Putamen (tissue), 1 donor: ENCODE measurements at places on chromosomes 13 and 19.

DNA sequence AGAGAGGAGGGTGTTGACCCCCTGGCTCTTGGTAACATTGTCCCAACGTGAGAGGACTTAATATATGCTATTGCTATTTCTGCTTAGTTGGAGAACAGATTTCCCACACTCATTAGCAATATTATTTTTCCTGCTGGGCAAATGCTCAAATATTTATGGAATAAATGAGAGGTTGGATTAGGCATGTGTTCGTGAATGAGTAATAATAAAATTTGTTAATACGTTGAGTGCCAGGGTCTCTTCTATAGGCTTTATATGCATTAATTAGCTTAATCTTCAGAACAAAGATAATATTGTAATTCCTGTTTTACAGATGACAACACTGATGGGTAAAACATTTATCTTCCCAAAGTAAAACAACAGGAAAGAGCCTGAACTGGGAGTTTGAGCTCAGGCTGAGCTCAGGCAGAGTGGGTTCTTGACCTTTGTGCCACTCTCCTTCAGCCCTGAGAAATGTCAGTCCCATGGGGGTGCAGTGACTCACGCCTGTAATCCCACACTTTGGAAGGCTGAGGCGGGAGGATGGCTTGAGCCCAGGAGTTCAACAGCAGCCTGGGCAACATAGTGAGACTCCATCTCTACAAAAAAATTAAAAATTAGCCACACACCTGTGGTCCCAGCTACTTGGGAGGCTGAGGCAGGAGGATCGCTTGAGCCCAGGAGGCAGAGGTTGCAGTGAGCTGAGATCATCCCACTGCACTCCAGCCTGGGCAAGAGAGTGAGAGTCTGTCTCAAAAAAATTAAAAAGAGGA is 1.2 kb downstream of the ZNF233 start:
- DNase-seq: no peak

DNA sequence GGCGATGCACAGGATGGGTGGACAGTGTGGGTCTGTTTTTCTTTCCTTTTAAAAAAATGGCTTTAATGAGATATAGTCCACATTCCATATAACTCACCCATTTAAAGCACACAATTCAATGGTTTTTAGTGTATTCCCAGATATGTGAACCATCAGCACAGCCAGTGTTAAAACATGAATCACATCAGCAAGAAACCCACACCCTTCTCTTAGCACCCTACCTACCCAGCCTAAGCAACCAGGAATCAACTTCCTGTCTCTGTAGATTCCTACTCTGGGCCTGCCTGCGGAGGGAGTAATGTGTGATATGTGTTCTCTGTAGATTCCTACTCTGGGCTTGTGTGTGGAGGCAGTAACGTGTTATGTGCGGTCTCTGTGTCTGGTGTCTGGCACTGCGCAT is 11.9 kb downstream of the TMEM255B start:
- DNase-seq: no peak

GRCh38 chr13:20000062-20000552 is 41.6 kb downstream of the ZMYM2 start:
- no peak for DNase-seq

GRCh38 chr13:75993823-75994222 is 357.7 kb downstream of the LMO7 start:
- DNase-seq: no peak

GRCh38 chr19:2848616-2849015 is 7.3 kb downstream of the ZNF555 start:
- no peak for DNase-seq

DNA sequence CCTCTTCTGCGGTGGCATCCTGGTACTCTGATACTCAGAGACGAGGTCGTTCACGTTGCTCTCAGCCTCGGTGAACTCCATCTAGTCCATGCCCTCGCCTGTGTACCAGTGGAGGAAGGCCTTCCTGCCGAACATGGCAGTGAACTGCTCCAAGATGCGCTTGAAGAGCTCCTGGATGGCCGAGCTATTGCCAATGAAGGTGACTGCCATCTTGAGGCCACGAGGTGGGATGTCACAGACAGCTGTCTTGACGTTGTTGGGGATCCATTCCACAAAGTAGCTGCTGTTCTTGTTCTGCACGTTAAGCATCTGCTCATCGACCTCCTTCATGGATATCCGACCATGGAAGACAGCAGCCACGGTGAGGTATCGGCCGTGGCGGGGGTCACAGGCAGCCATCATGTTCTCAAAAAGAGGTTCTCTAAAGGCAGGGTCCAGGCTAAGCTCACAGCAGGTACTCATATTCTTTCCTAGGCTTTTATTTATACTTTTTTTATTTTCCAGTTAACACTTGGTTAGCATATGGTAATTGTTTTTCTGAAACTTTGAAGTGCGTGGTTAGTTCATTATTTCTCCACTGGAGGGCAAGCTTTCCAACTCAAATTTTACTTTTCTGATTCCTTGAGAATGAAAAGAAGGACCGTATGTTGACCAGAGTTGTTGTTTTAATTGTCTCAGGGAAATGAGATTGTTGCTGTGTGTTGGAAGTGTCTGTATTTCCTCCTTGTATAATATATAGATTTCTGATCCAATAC is 72.4 kb upstream of the RGCC start:
- no peak for DNase-seq

GRCh38 chr13:38814331-38814730 is 127.5 kb downstream of the FREM2 start:
- DNase-seq: no peak

- peak; percentile 24 for DNase-seq
Measured at GRCh38 chr19:24033963-24034342, 53.0 kb upstream of the ZNF254 start.

DNA sequence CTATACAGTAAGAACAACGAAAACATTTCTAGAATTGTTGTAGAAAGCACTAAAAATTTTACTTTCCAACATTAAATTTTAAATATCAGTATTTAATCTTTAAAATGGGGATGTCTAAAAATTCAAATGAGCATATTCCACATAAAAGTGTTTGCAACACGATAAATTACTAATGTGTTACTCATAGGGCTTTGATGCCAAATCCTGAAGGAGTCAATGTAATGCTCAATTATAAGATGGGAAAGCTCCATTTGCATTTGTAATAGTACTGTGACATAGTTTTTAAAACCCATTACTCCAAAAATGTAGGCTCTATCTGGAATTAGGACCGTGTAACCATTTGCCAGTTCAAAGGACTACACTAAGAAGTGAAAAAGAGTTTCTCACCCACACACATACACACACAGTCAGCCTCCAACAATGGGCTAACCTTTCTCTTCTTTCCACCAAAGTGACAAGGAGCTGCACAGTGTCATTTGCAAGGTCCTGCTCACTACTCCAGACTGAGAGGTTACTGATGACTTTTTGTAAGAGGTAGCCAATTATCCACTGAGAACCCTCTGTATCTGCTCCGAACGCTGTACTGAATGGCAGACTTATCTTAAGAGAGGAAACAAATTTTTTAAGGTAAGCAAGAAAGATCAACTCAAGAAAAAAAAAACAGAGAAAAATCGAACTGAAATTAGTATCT is 26.1 kb upstream of the EEF1AKMT1 start:
- DNase-seq: no peak

DNA sequence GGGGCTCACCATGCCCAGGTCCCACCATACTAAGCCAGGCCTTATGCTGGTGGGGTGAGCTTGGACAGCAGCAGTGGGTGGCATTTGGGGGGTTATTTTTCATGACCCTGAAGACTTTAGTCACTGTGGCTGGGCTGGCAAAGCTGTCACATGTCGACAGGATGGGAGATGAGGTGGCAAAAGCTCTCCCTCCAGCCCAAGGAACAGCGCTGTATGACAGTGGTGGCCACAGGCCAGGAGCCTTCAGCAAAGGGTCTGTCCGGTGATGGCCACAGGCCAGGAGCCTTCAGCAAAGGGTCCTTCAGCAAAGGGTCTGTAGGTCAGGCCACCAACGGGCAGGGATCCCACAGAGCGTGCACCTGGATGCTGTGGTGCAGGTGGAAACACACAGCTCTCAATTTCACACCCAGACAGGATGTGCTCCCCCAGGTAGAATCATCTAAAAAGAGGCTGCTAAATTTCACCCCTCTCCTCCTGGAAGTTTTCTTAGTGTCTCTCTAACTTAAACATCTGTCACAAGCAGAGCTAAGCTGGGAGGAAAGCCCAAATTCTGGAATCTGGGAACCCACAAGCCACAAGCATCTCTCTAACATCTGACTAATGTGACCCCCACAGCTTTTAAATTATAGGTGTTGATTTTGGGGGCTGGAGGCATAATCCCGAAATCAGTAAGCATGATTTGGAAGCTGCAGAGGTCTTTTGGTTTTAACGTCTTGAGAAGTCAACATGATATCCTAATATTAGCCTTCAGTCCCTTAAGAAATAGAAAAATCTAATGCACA is 23.0 kb downstream of the COL4A1 start:
- DNase-seq: no peak

DNA sequence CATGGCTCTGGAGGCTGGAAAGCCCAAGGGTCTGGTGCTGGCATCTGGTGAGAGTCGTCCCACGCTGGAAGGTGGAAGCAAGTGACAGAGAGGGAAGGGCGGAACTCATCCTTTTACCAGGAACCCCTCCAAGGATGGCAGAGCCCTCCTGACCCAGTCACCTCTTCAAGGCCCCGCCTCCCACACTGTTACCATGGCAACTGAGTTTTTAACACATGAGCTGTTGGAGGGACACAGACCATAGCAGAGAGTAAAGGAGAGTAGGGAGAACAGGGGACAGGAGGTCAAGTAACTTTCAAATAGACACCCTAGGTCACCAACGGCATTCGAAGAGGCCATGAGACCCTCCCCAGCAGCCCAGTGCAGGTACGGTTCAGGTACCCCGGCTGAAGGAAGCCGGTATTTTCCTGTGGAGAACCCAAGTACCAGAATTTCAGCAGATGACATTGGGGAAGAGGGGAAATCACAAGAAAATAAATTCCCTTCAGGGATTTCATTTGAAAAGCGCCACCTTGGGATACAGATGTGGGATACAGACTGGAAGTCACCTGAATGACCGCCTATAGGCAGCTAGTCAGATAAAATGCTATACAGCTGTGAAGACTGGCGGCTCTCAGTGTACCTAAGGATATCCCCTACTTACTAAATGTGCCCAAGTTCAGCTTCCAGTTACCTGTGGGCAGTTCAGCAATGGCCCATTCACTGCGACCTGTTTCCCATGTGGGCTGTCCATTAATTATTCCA is 8.0 kb downstream of the IL17D start:
- no peak for DNase-seq

GRCh38 chr13:113846636-113847318 is 17.1 kb downstream of the GAS6 start:
- no peak for DNase-seq

GRCh38 chr19:18710996-18711751 is 27.7 kb downstream of the CRTC1 start:
- no peak for DNase-seq

- no peak for DNase-seq
Measured at GRCh38 chr13:105991131-105991530, 544.3 kb downstream of the EFNB2 start.

GRCh38 chr13:43116242-43116641 is 92.9 kb downstream of the DNAJC15 start:
- DNase-seq: no peak

DNA sequence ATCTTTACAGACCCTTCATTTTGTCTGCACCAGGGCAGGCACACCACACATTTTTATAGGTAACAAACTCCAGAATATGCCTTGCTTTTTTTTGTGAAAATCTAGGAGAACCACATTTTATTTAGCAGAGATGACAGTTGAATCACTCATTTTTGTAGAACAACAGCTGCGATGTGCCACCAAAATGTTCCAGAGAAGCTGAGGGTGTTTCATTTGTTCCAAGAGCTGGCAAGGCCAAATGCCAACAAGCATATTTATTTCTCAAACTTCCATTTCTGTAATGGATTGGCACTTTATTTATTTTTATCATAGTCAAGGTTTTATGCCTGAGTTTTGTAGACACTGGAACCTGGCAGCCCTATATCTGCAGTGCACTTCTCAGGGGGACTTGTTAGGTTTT is 10.4 kb downstream of the OLFM4 start:
- DNase-seq: no peak

DNA sequence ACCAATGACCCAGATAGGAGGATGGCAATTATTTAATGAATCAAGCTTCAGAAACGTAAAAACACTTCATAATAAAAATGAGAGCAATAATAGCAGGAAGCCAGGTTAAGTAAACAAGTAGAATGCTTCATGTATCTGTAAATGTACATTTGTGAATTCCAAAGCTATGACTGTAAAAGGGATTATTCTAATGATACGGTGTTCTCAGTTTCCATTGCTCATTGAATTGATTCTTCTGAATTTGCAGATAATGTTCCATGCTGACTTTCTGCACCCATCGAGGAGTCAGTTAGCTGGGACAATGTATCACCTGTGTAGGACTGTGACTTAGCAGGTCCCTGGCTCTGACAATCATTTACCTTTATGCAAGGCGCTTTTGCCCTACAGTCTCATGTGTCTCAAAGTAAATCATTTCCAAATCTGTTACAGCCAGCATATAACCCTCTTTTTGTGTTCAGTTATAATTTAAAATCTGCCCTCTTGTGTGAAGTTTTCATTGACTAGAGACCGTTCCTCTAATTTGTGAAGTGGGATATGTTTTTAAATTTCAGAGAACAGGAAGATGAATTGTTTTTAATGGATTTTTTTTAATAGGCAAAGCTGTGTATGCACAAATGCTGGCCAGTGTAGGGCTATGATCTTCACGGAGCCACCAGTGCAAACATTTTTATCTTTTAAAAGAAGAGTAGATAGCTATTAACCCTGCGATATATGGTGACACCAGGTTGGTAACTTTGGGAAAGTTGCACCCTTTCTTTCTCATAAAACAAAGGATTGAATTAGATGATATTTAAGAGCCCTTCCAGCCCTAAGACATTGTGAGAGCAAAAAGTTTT is 267.1 kb downstream of the KLF5 start:
- no peak for DNase-seq

DNA sequence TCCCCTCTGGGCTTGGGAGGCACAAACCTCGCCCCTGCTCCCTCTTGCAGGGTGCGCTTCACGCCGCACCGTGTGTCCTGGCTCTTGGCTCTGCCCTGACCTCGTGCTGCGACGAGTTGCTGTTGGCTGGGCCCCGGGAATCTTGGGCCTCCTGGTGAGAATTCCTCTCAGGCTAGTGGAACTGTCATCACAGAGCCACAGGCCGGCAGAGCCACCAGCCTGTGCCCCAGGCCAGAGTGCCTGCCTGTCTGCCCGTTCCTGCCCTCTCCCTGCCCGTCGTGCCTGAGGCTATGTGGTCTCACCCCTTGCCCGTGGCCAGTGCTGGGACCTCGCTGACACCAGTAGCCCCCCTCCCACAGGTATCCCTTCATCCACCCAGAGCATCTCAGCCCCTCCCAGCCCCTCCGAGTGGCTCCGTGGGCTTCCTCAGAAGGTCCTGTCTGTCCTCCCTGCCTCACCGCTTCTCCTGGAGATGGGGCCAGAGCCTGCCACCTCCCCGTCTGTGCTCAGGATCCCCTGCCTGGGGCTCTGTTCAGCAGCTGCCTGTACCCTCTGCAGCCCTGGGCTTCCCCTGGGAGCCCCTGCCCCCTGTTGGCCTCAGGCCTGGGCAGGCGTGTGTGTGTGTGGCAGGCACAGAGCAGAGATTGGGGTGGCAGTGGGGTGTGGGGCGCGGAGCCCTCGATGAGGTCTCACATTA is 13.3 kb downstream of the NDUFB7 start:
- DNase-seq: no peak

DNA sequence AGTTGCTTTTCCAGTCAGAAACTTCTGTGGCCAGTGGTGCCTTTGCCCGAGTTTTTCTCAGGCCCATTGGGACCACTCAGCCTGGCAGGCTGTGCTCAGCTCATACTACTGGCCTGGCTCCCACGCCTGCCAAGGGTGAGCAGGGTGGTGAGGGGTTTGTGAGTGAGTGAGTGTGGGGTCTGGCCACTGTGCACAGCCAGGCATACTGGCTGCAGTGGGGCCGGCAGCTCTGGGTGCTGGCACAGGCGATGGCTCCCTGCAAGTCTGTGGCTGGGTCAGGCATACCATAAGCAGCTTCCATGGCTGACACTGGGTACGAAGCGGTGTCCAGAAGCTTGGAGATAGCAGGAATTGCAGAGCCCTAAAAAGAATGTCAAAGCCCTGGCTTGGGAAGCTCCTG is 161.0 kb downstream of the SLITRK6 start:
- no peak for DNase-seq
